GM10248 (cell line): ENCODE measurements at places on chromosomes 13 and 19.

GRCh38 chr19:32674153-32674930, 638 bp downstream of the ANKRD27 start:
- no peak for DNase-seq

DNA sequence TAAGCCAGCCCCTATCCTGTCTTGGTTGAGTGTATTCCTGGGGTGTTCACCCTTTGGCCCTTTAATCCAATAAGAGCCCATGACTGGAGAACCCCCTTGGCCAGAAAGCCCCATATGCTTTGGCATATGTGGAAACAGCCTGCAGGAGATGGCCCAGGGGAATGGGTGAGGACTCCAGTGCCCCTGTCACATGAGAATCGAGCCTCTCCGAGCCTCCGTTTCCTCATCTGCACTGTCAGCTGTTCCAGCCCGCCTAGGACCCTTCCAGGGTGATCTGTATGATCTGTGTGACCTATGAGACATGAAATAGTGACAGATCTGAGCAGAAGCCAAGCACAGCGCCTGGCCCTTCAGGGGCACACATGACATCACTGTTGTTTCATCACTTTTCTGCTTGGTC, 300.7 kb downstream of the ZNF536 start:
- no peak for DNase-seq

- no peak for DNase-seq
Measured at GRCh38 chr19:29302002-29302928, 89.3 kb upstream of the UQCRFS1 start.

- no peak for DNase-seq
Measured at GRCh38 chr19:45144431-45145269, 16.1 kb downstream of the NKPD1 start.

DNA sequence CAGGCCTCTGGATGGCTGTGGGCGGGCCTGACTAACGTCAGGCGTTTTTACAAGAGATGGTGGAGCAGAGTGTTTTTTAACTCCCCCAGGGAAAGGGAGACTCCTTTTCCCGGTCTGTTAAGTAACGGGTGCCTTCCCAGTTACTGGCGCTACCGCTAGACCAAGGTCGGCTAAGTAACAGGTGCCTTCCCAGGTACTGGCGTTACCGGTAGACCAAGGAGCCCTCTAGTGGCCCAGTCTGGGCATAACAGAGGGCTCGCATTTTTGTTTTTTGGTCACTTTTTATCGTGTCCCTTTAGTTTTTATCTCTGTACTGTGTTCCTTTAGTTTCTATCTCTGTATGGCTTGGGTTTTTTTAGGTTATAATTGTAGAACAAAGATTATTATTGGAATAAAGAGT, 10.0 kb downstream of the ZNF383 start:
- DNase-seq: no peak

DNA sequence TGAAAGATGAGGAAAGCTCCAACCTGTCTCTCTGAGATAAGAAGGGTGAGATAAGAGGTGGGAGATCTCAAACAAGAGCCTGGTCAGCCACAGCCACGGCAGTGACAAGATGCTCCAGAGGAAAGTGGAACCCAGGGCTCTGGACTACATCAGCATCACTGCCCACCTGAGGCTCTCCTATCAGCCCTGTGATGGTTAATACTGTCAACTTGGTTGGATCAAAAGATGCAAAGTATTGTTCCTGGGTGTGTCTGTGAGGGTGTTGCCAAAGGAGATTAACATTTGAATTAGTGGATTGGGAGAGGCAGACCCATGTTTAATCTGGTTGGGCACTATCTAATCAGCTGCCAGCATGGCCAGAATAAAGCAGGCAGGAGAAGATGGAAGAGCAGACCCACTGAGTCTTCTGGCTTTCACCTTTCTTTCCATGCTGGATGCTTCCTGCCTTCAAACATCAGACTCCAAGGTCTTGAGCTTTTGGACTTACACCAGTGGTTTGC, 476.6 kb upstream of the NBEA start:
- no peak for DNase-seq

DNA sequence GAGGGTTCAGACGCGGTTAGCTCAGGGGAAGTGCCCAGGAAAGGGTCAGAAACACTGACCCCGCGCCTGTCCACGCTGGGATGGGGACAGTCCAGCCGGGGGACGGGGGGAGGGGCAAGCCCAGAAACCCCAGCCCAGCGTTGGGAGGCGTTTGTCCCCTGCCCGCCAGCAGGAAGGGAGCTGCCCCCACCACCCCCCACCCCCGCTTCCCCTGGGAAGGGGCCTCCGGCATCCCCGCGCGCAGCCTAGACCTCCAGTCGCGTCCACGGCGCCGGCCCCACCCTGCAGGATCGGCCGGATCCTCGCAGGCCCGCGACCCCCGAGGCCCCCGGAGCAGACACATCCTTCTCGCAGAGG, 277 bp downstream of the GIPC1 start:
- DNase-seq: no peak

- DNase-seq: no peak
Measured at GRCh38 chr13:75181906-75182305, 300.1 kb downstream of the TBC1D4 start.

- no peak for DNase-seq
Measured at GRCh38 chr13:71018995-71019394, 848.0 kb downstream of the DACH1 start.

DNA sequence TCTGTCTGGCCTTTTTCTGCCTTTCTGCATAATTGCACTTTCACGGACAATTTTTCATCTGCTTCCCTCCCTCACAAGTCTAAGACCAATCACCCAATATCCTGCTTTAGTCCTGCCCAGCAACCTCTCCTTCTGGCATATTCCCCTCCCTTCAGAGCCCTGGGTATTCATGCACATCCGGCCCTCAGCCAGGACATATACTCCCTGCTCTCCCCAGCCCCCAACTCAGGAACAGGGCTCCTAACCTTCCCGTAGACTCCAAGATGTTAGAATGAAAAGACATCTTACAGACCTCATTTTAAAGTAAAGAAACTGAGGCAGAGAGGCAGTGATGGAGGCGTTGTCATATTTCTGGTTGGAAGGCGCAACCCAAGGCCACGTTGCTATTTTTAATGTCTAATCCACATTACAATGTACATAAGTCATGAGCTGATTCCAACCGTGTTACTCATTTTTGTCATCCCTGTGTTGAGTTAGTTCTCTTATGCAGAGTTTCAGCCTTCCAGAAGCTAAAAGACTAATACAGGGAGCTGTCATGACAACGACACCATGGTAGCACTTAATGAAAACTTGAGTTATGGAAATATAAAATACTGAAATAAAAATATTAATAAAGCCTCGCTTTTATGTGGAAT, 209.2 kb downstream of the TSHZ3 start:
- DNase-seq: no peak

GRCh38 chr13:30224732-30225131, 82.6 kb downstream of the KATNAL1 start:
- DNase-seq: no peak

DNA sequence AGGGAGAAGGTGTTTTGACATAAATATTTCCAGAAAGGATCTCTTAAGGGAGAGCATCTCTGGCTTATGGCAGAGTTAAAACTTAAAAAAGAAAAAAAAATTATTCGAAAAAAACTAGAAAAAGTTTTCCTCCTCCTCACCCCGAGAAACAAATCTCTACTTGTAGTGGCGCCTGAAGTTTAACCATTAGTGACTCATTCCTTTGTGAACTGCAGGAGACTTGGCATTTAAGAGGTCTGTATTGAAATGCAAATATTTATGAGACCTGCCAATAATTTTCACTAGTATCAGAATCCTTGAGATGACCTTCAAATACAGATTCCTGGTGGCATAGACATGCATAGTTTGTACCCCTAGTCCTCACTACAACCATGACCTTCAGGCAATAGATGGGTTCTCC, 64.9 kb upstream of the MED4 start:
- no peak for DNase-seq

DNA sequence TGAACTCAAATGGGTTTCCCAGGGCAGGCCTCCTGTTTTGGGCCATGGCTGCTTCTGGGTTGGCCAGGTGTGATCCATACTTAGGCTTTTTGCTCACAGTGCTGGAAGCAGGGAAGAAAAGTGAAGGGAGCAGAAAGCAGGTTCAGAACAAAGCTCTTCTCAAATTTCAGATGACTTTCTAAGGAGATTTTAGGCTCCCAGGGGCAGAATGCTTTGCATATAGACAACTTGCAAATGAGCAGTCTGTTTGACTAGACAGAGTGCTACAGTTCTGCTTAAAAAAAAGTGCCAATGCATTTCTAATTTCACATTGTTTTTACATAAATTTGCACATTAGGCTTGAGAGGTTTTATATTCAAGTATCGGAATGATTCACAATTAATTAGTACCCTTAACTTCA, 2.6 kb upstream of the SLC10A2 start:
- no peak for DNase-seq

- DNase-seq: no peak
Measured at GRCh38 chr13:82747291-82747690, 1135.0 kb downstream of the SLITRK1 start.

- DNase-seq: no peak
Measured at GRCh38 chr19:7628589-7629311, 595 bp downstream of the XAB2 start.

DNA sequence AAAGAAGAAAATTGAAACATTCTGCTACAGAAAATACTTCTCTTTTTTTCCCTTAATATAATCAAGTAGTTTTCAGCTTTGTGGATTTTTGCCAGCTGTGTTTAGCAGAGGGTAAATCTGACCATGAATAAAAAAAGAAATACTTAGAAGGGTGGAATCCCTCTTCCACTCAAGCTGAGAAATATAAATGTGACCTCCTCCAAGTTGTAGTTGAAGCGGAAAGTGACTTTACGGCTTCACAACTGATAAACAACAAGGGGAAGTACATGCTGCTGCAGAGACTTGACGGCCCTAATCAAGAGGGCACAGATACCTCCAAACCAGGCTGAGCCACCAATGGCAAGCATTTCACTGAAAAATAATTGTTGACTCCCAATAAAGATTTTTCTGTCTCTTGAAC, 785.0 kb downstream of the SLITRK5 start:
- DNase-seq: no peak

GRCh38 chr19:5497297-5497696, 42.1 kb downstream of the ZNRF4 start:
- DNase-seq: no peak

DNA sequence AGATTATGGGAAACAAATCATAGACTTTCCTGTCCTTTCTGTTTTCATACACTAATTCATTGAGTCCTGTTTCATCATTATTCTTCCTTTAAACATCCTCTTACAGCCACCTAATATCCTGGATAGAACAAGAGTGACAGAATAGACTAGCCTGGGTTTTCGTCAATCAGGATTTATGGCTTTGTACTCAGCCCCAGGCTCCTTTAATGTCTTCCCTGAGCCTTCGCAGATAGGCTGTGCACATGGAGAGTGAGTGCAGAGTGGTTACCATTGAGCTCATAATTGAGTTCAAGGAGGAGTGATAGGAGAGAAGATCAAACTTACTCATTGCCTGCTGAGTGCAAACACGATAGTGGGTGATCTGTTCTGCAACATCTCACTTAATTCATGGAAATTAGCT, 304.9 kb downstream of the TDRD3 start:
- DNase-seq: no peak

DNA sequence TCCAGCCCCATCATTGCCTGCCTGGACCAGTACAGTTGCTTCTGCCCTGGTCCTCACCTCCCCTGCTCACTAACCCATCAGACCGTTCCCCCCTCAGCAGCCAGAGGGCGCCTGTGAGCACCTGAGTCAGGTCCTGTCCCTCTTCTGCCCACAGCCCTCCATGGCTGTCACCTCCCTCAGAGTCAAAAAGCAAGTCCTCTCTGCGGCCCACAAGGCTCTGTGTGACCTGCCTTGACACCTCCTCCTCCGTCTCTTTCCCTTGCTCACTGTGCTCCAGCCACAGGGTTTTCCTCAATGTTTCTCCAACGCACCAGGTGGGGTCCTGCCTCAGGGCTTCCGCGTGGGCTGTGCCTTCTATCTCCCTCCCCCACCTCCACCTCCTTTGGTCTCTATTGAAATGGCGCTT, 29.4 kb upstream of the PTPRS start:
- peak; percentile 67 for DNase-seq

GRCh38 chr13:45748941-45749759, 47.0 kb downstream of the CBY2 start:
- DNase-seq: no peak

DNA sequence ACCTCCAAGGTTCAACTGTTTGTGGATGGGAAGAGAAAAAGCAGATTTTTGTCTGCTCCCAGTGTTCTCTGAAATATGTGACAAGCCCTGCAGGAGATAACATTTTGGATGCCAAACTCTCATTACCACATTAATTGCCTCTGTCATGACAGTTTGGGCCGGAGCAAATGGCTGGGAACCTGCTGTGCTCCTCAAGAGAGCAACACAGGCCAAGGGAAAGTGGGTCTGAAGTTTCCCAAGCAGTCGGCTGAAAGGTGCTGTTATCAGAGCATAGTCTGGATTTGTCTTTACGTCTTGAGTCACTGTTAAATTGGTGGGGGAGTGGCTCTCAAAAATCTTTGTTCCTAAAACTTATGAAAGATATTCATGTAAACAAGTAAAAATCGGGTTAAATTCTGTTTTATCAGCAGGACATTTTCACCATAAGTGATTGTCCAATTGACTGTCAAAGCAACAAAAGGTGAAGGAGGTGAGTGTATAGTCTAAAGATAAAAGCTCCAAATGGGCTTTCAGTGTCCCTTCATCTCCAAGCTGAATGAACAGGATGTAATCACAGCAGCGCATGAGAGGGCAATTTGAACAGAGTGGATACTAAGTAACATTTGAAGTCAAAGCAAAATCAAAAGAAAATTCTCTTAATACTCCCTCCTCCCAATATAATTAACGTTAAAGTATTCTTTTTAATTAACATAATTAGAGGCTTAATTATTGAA, 844.8 kb downstream of the PCDH17 start:
- no peak for DNase-seq

GRCh38 chr19:39926170-39926760, 8.2 kb downstream of the FCGBP start:
- DNase-seq: no peak

DNA sequence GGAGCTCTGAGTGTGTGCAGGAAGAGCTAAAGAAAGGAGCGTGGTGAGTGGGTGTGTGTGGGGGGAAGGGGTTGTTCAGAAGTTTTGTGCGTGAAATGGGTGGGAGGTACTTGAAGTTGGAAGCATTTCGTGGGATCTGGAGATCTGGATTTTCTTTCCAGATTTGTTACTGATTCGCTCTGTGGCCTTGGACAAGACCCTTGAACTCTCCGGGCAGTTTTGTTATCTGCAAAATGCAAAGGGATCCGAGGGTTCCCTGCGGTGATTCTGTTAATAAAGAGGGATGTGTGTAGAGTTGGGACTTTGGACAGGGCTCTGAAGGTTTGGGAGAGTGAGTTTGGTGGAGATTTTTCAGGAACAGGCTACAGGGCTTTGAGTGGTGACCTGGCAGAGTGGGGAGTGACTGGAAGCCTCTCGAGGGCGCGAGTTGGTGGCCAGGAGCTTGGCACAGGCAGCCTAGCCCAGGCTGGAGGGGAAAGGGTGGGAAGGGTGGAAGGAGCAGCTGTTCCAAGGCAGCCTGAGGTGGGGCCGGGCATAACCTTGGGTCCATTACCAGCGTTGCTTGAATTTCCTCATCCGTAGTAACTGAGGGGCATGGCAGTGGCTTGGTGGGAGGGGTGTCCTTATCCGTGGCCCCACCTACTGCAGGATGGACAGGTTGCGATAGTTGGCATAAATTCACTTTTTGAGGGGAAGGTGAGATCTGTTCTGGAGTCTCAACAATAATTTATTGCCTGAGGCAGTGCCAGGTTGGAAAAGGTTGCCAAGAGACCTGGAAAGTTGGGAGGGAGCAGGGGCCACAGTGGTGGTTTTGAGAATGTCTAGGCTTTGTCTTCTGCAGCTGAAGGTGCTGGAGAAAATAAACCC, 2.1 kb downstream of the ACTN4 start:
- DNase-seq: no peak

GRCh38 chr19:1258707-1259205, 10.4 kb downstream of the MIDN start:
- no peak for DNase-seq

- peak; percentile 37 for DNase-seq
Measured at GRCh38 chr13:27171244-27171826, at the start of gene USP12. TSS of gene USP12 (minus strand) at chr13:27171811. CDS start at chr13:27171639, 172 bp downstream.
